ENCODE measurements at places on chromosomes 2 and 18. TPM values are rescaled to one million over a fixed set of nuclear protein-coding genes. Genes with fewer than 3 reads are reported as not detected.

Gene AKAIN1
- not detected for total RNA-seq

Gene GREB1L
- total RNA-seq, result 0.36 TPM

Gene CFC1
- total RNA-seq, result not detected

Gene TNS1
- 79.7 TPM for total RNA-seq

Gene CFAP65
- not detected for total RNA-seq

Gene AP1S3
- 2.0 TPM for total RNA-seq

Gene TYMS
- total RNA-seq, result 13.7 TPM

Gene LYG2
- not detected for total RNA-seq

Gene DCDC2C
- total RNA-seq, result not detected

Gene LONRF2
- total RNA-seq, result not detected

Gene PJVK
- total RNA-seq, result 6.5 TPM

Gene CDH2
- 23.8 TPM for total RNA-seq

Gene RNF152
- total RNA-seq, result 4.4 TPM

Gene TANK
- total RNA-seq, result 58.9 TPM

Gene ESCO1
- total RNA-seq, result 10.5 TPM

Gene LHCGR
- total RNA-seq, result not detected

Gene LYG1
- not detected for total RNA-seq

Gene ZBTB7C
- total RNA-seq, result not detected

Gene DOK1
- total RNA-seq, result 27.6 TPM

Gene TMEM169
- total RNA-seq, result 0.65 TPM

Gene WDR35
- 4.3 TPM for total RNA-seq

Gene HOXD9
- not detected for total RNA-seq

Gene CFAP210
- total RNA-seq, result not detected

Gene REG3A
- not detected for total RNA-seq

Gene ESPNL
- total RNA-seq, result 0.16 TPM

Gene FAM168B
- 77.1 TPM for total RNA-seq

Gene TUBA4B
- total RNA-seq, result not detected

Gene MALL
- 7.3 TPM for total RNA-seq

Gene PROM2
- under 0.01 TPM for total RNA-seq

Gene RPIA
- total RNA-seq, result 3.9 TPM

Gene TMEM163
- 1.3 TPM for total RNA-seq

Gene KIF5C
- total RNA-seq, result 0.16 TPM

Gene TWIST2
- total RNA-seq, result 42.2 TPM

Gene BMP10
- not detected for total RNA-seq

Gene TMEM178A
- 5.7 TPM for total RNA-seq

Gene IL37
- total RNA-seq, result not detected

Gene LBH
- total RNA-seq, result 29.1 TPM

Gene BARD1
- 2.9 TPM for total RNA-seq

Gene FER1L5
- total RNA-seq, result under 0.01 TPM

Gene KLHL14
- not detected for total RNA-seq

Gene ANKRD62
- not detected for total RNA-seq

Gene HEATR5B
- total RNA-seq, result 8.8 TPM

Gene CTAGE1
- total RNA-seq, result not detected

Gene CCDC74B
- total RNA-seq, result 3.1 TPM

Gene SERPINB3
- not detected for total RNA-seq

Gene BOLL
- not detected for total RNA-seq

Gene VWA3B
- not detected for total RNA-seq

Gene PTPRM
- total RNA-seq, result 66.9 TPM

Gene MYOM1
- total RNA-seq, result under 0.01 TPM

Gene MYO5B
- total RNA-seq, result not detected

Gene CABYR
- total RNA-seq, result 2.0 TPM

Gene FAM237A
- total RNA-seq, result not detected

Gene ITGB6
- not detected for total RNA-seq

Gene PLEKHH2
- 1.8 TPM for total RNA-seq

Gene CYP27A1
- total RNA-seq, result 2.9 TPM

Gene PSMA8
- total RNA-seq, result not detected

Gene ANKRD30B
- total RNA-seq, result not detected

Gene ANKRD36B
- 4.2 TPM for total RNA-seq

Gene IL36A
- total RNA-seq, result not detected
